Vagina (tissue), 2 donors: ENCODE measurements at places on chromosomes 7 and 10. TPM values are rescaled to one million over a fixed set of nuclear protein-coding genes. Genes with fewer than 3 reads are reported as not detected.
A peak's percentile ranks its signal among the peaks of the same experiment; 100 is the strongest.

GRCh38 chr7:135920478-135920877 lies 56.7 kb downstream of the MTPN start:
- no peaks in the 10 kb centered on the region for H3K36me3 ChIP-seq
- DNase-seq, result no peak
- no peak overlapping the region for H3K27ac ChIP-seq
- no peaks in the 10 kb centered on the region for H3K27me3 ChIP-seq
- H3K4me3 ChIP-seq, result no peak overlapping the region

Gene ASIC3
- 3.7 TPM for total RNA-seq

DNA sequence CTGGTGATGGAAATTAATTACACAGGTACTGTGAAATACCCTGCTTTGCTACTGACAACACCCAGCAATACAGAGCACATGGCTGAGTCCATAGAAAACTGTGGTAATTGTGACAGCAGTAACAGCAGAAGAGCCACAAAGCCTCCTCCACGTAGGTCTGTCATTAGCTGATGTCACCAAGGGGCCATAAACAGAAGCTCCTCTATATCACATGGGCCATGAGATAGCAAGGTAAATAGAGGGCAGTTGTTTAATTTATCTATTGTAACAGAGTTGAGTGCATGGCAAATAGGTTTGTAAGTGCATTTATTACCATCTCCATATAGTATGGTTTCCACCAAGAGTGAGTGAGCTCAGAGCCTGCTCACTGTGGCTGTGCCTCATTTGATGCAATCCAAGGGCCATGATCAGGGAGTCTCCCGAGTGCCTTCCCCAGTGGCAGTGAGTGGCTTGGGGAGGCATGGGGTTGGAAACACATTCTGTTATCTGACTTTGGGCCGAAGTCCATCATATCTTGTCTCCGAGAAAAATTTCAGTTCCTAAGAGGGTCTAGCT lies 281.2 kb downstream of the SKAP2 start:
- H3K27me3 ChIP-seq, result no peaks in the 10 kb centered on the region
- no peaks in the 10 kb centered on the region for H3K36me3 ChIP-seq
- H3K27ac ChIP-seq, result no peak overlapping the region

- peak overlapping the region; percentile 13 for H3K27ac ChIP-seq
- no peaks in the 10 kb centered on the region for H3K36me3 ChIP-seq
- H3K4me3 ChIP-seq, result no peak overlapping the region
- H3K27me3 ChIP-seq, result no peaks in the 10 kb centered on the region
- DNase-seq, result no peak
Observed at GRCh38 chr7:93945756-93946535, 24.4 kb downstream of the GNG11 start.

Gene CCDC172
- total RNA-seq, result not detected

- H3K27me3 ChIP-seq, result no peaks in the 10 kb centered on the region
- no peak overlapping the region for H3K27ac ChIP-seq
- H3K4me1 ChIP-seq, result no peaks in the 10 kb centered on the region
- no peaks in the 10 kb centered on the region for H3K36me3 ChIP-seq
- DNase-seq, result no peak
- no peak overlapping the region for H3K4me3 ChIP-seq
Observed at GRCh38 chr10:68171539-68172080, 60.3 kb downstream of the ATOH7 start.

DNA sequence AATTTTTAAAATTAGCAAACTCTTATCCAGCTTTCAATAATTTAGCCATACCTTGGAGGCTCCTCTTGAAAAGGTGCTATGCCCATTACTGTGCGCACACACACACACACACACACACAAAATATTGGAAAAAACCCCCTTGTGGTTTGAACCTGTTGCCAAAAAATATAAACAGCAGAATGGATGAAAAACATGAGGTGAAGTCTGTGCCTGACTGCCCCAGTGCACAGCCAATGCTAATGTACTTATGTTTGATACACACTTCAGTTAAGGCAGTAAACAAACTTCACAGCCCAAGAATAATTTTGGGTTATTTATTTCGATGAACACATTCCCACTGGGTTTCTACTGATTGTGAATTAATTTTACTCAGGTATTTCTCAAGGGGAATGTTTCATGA lies 113.2 kb upstream of the SEM1 start:
- no peaks in the 10 kb centered on the region for H3K27me3 ChIP-seq
- no peaks in the 10 kb centered on the region for H3K4me1 ChIP-seq
- H3K36me3 ChIP-seq, result no peaks in the 10 kb centered on the region
- no peak overlapping the region for H3K4me3 ChIP-seq
- H3K27ac ChIP-seq, result no peak overlapping the region

- DNase-seq, result no peak
- H3K4me1 ChIP-seq, result peaks cover 14% of the 10 kb centered on the region
- H3K27ac ChIP-seq, result peak overlapping the region; percentile 30
- peak overlapping the region; percentile 17 for H3K4me3 ChIP-seq
- H3K27me3 ChIP-seq, result no peaks in the 10 kb centered on the region
- H3K36me3 ChIP-seq, result no peaks in the 10 kb centered on the region
Observed at GRCh38 chr7:102044984-102045673, 227.7 kb downstream of the CUX1 start.

GRCh38 chr10:13496164-13496563 lies 32.6 kb downstream of the BEND7 start:
- no peak overlapping the region for H3K4me3 ChIP-seq
- no peak for DNase-seq
- H3K27me3 ChIP-seq, result no peaks in the 10 kb centered on the region
- H3K27ac ChIP-seq, result no peak overlapping the region
- no peaks in the 10 kb centered on the region for H3K4me1 ChIP-seq

DNA sequence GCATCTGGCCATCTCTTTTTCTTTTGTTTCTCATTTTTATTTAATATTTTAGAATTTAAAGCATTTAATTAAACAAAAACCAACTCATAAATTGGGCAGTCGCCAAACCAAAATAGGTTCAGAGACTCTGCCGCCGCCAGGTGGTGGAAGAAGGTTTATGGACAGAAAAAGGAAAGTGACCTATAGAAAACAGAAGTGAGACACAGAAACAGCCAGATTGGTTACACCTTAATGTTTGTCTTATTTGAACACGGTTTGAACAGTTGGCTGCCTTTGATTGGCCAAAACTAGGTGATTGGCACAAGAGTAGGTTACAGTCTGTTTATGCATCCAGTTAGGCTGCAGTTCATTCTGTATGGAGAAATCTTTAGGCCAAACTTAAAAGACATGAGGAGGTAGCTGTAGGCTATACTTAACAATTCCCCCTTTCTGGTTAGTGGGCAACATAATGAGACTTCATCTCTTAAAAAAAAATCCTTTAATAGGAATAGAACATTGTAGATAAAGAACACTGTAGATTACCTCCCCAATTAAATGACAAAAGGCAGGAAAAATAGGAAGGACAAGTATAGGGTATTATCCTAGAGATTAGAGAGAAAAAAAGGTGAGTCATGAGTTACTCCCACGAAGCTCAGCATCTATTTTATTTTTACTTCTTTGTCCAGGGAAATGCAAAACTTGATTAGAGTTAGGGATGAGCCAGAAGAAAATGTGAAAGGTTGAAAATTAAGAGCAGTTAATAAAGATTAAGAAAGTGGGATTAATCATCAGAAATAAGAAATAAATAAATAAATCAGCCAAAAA lies 23.9 kb upstream of the CYCS start:
- H3K4me3 ChIP-seq, result no peak overlapping the region
- DNase-seq, result no peak
- no peaks in the 10 kb centered on the region for H3K36me3 ChIP-seq
- H3K27me3 ChIP-seq, result no peaks in the 10 kb centered on the region
- H3K4me1 ChIP-seq, result no peaks in the 10 kb centered on the region

Gene CUZD1
- total RNA-seq, result not detected

Gene IMMP2L
- 13.3 TPM for total RNA-seq

Gene SPDYE2
- total RNA-seq, result not detected

GRCh38 chr7:121416533-121416932 lies 20.4 kb upstream of the FAM3C start:
- H3K4me1 ChIP-seq, result no peaks in the 10 kb centered on the region
- no peak overlapping the region for H3K4me3 ChIP-seq
- H3K27ac ChIP-seq, result no peak overlapping the region
- H3K36me3 ChIP-seq, result no peaks in the 10 kb centered on the region
- no peak for DNase-seq

GRCh38 chr7:46900312-46901263 lies 681.3 kb downstream of the TNS3 start:
- no peak overlapping the region for H3K27ac ChIP-seq
- H3K4me1 ChIP-seq, result no peaks in the 10 kb centered on the region
- H3K36me3 ChIP-seq, result no peaks in the 10 kb centered on the region
- no peak for DNase-seq
- no peaks in the 10 kb centered on the region for H3K27me3 ChIP-seq

Gene ATOH7
- total RNA-seq, result not detected

DNA sequence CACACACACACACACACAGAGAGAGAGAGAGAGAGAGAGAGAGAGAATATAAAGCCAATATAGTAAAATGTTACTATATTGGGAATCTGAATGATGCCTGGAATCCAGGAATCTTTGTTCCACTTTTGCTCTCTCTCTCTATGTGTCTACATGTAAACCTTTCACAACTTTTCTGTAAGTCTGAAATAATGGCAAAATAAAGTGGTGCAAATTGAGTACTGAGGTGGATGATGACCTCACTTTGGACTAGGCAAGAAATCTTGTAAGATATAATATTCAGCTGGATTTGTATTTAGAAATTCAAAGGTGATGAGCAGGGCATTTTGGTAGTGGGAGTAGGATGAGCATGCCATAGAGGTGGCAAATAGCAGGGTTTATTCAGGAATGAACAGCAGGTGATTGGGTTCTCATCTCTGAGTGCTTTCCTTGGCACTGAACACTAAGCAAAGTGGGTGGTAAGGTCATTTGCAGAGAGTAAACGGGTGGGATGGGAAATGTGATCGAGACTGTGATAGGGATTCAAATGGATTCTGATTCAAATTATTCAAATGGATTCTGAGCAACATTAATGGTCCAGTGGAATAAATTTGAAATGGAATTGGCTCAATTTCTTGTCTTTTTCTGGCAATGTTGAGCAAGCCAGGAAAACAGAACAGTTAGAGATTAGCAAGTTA lies 9.7 kb upstream of the ANLN start:
- no peaks in the 10 kb centered on the region for H3K4me1 ChIP-seq
- H3K36me3 ChIP-seq, result no peaks in the 10 kb centered on the region
- no peaks in the 10 kb centered on the region for H3K27me3 ChIP-seq
- H3K4me3 ChIP-seq, result no peak overlapping the region
- no peak for DNase-seq

GRCh38 chr10:100909501-100910263 lies 3.1 kb upstream of the SLF2 start:
- no peak overlapping the region for H3K27ac ChIP-seq
- no peak overlapping the region for H3K4me3 ChIP-seq
- H3K4me1 ChIP-seq, result peaks cover 22% of the 10 kb centered on the region
- no peaks in the 10 kb centered on the region for H3K27me3 ChIP-seq
- no peaks in the 10 kb centered on the region for H3K36me3 ChIP-seq
- no peak for DNase-seq

GRCh38 chr7:149156898-149157297 lies 9.6 kb downstream of the ZNF398 start:
- peaks cover 14% of the 10 kb centered on the region for H3K4me1 ChIP-seq
- H3K36me3 ChIP-seq, result peaks cover 35% of the 10 kb centered on the region
- DNase-seq, result no peak
- no peak overlapping the region for H3K4me3 ChIP-seq

Gene CFAP43
- total RNA-seq, result 0.25 TPM

GRCh38 chr7:134708692-134709091 lies 62.0 kb downstream of the BPGM start:
- peaks cover 12% of the 10 kb centered on the region for H3K4me1 ChIP-seq
- no peak for DNase-seq
- no peaks in the 10 kb centered on the region for H3K36me3 ChIP-seq
- H3K27ac ChIP-seq, result no peak overlapping the region
- H3K4me3 ChIP-seq, result no peak overlapping the region
- H3K27me3 ChIP-seq, result no peaks in the 10 kb centered on the region

Gene POM121
- total RNA-seq, result 21.9 TPM

DNA sequence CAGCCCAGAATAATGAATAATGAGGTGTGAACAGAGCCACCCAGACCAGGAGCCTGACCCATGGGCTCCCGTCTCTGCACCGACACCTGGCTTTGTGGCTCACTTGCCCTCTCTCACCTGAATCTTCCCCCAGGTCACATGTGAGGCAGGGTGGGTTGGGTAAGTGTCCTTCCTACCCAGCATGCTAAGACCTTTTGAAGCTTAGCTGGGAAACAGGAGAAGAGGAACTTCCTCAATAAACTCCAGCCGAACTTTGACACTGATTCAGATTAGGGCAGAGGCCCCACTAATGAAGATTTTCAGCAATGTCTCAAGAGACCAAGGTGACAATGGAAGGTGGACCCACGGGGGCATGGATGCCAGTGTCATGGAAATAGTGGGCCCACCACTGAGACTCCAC lies 46.6 kb upstream of the AQP1 start:
- no peak overlapping the region for H3K27ac ChIP-seq
- H3K27me3 ChIP-seq, result no peaks in the 10 kb centered on the region
- no peak overlapping the region for H3K4me3 ChIP-seq
- no peaks in the 10 kb centered on the region for H3K36me3 ChIP-seq
- H3K4me1 ChIP-seq, result no peaks in the 10 kb centered on the region

Gene LRIT1
- not detected for total RNA-seq

DNA sequence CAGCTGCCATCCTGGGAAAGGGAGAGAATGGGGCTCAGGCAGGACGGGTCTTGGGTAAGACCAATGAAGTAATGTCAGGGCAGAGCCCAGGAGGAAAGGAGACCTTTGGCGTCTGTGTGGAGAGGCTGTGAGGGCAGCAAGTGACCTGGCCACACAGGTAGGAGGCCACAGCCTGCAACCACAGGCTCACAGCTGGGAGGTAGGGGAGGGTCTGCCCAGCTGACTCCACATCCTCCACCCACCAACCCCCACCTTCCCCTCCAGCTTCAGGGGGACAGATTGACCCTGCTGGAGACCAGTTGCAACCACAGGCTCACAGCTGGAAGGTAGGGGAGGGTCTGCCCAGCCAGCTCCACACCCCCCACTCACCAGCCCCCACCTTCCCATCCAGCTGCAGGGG lies 262.2 kb upstream of the TCERG1L start:
- no peak for DNase-seq
- H3K36me3 ChIP-seq, result no peaks in the 10 kb centered on the region
- H3K4me1 ChIP-seq, result no peaks in the 10 kb centered on the region
- no peak overlapping the region for H3K4me3 ChIP-seq
- H3K27me3 ChIP-seq, result no peaks in the 10 kb centered on the region

Gene ZNF107
- 9.3 TPM for total RNA-seq

Gene PNLIPRP2
- not detected for total RNA-seq

Gene DGKI
- total RNA-seq, result 1.2 TPM

Gene BEND7
- total RNA-seq, result 16.2 TPM

- no peaks in the 10 kb centered on the region for H3K36me3 ChIP-seq
- DNase-seq, result no peak
- no peaks in the 10 kb centered on the region for H3K27me3 ChIP-seq
- H3K4me3 ChIP-seq, result no peak overlapping the region
Observed at GRCh38 chr7:17502213-17503060, 204.0 kb downstream of the AHR start.

Gene TCTN3
- total RNA-seq, result 15.2 TPM

GRCh38 chr10:127976286-127976685 lies 69.4 kb downstream of the PTPRE start:
- H3K4me3 ChIP-seq, result no peak overlapping the region
- H3K4me1 ChIP-seq, result peaks cover 24% of the 10 kb centered on the region
- H3K27me3 ChIP-seq, result no peaks in the 10 kb centered on the region
- H3K27ac ChIP-seq, result no peak overlapping the region
